ENCODE measurements at places on chromosomes 12 and 14. TPM values are rescaled to one million over a fixed set of nuclear protein-coding genes. Genes with fewer than 3 reads are reported as not detected.

Gene RERGL
- total RNA-seq, result not detected

DNA sequence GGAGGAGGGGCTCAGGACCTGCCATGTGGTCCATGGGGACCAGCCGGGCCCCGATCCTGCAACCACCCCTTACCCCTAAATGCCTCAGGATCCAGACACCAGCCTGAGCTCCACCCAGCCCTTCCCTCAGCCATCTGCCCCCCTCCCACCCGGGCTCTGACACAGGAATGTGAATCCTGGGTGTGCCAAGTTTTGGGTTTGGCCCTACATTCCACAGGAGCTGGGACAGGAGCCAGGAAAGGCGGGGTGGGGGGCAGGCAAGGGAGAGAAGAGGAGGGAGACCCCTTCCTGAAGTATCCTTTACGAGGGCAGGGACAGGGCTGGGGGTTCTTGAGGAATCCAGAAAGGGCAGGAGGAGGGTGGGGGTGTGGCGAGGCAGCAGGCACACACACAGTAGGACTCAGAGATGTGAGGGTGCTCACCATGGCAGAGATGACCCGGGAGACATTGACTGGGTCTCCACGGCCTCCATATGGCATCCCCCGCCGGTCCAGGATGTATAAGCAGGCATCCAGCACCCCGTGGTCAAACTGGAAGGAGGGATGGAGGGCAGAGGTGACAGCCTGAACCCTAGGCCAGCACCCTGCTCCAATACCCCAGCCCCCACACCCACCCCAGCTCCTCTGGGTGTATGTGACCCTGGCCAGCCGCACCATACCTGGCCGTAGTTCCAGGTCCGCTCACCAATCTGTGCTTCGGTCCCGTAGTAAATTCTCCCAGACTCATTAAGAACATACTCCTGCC lies 3.5 kb downstream of the TGM1 start:
- DNase-seq, result no peak

DNA sequence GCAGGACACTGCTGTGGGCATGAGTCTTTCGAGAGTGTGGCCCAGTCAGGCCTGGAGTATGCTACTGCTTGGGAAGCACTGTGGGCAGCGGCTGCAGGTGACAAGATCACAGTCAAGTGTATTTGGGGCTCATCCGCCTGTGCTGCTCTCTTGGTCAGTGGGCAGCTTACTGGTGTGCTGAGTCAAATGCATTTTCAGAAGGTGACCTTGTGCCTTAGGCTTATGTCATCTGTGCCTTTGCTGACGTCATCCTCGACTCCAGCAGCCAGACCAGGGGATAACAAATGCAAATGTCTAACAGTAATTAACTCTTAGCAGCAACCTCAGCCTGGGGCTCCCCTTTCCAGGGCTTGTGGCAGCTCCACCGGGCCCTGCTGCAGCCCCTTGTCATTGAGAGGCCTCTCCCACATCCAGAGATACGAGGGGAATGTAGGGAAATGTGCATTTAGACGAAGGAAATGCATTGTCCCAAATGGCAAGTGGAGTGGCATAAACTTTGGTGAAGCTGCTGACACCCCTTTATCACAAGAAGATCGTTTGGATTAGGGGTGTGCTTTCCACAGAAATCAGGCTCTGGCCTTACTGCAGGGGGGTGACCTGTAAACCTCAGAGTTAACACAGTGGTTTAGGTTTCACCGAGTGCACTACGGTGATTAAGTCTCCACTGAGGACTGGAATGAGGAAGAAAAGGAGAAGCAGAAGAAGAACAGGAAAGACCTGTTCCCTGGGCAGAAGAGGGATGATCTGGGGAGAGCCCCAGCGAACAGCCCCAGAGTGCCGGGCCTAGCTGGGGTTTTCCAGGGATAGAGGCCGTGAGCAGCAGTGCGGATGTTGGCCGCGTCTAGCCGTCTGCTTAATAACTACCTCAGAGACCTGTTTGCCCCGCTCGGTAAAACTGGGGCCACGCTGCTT lies 39.7 kb downstream of the PSMA6 start:
- no peak for DNase-seq

DNA sequence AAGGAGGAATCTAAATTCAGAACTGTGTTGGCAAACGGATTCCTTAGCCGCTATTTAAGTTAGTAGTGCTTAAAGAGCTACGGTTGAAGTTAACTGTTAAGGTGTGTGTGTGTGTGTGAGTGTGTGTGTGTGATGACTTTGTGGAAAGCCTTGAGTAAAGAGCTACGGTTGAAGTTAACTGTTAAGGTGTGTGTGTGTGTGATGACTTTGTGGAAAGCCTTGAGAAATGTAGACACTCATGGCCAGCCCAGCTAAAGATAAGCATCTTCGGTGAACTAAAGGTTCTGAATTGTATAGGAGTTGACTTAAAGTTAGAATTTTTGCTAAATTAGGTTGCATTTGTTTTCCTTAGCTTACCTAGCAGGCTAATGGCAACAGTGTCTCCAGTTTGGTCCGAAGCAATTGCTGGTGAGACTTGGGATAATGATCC lies 1.4 kb downstream of the KTN1 start:
- no peak for DNase-seq

GRCh38 chr12:14873440-14874185 lies 12.0 kb downstream of the MGP start:
- DNase-seq, result no peak

DNA sequence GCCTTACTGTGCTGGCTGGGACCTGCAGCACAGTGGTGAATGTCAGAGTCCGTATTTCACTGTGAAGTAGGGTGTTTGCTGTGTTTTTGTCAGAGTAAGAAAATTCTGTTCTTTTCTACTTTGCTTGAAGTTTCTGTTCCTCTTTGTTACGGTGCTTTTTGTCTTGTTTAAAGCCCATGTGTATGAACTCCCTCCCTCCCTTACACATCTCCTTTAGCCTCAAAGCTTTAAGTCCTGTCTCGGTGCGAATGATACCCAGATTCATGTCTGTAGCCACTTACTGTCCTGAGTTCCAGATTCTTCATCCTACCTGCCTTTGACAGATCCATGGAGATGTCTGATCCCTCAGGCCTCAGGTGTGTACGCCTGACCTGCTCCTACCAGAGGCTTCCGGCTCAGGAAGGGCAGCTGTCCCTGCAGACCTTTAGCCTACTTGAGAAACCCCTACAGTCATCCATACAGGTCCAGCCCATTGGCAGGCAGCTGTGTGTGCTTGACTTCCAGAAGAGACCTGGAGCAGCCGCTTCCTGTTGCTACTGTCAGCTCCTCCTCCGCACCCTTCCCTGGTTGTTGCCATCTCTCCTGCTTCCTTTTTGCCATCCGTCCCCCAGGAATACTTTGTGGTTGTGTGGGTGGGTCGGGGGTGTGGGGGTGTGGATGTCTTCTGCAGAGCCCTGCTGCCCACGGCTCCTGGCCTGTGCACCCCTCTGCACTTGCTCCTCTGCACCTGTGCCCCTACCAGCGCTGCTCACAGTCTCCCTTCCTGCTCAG lies 72.9 kb downstream of the DDX51 start:
- no peak for DNase-seq

DNA sequence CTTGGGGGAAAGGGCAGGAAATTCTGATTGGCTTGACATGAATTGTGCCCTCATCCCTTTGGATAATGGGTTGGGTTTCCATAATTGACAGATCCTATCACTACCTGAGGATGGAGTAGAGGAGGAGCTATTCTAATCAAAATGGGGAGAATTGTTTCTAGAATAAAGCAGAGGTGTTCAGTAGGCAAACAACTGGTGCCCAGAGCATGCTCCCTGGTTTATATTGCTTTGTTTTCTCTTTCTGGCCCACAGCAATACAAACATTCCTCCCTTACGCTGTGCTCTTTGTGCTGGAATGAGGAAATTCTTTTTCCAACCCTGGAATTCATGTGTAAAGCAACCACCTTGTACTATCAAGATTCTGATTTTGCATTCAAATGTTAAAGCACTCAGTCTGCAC lies 147.4 kb downstream of the RASSF9 start:
- no peak for DNase-seq

- DNase-seq, result no peak
Observed at GRCh38 chr12:7624478-7624877, 41.2 kb downstream of the APOBEC1 start.

DNA sequence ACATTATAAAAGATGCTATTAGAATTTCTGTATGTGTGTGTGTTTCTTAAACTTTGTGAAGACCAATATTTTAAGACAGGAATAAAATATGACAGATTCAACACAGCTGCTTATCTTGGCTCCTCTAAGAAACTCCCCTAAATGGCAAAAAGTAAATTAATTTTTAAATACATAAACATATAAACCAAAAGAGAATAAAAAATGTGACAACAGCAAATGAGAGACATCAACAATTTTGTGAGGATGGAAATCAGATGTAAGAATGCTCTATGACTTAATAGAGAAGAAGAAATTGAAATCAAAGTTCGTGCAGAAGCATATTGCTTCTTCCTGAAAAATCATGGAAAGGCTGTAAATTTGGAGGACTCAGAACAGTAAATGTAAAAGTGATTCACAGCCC lies 1083.8 kb downstream of the FLRT2 start:
- DNase-seq, result no peak

Gene GALNT16
- total RNA-seq, result 0.05 TPM

- DNase-seq, result no peak
Observed at GRCh38 chr12:52524898-52525591, 4.9 kb upstream of the KRT5 start.

DNA sequence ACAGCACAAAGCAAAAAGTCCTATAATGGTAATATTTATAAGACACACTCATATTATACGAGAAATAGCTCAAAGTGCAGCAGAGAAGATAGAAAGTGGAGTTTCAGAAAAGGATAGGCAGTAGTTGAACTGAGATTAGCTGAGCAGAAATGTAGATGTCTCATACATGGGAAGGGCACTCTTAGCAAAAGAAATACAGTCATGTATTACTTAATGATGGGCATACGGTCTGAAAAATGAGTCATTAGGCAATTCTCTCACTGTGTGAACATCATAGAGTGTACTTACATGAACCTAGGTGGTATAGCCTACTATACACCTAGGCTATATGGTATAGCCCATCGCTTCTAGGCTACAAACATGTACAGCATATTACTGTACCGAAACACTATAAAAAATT lies 671.3 kb downstream of the RPS29 start:
- no peak for DNase-seq

GRCh38 chr12:117645473-117645872 lies 284.0 kb upstream of the NOS1 start:
- DNase-seq, result no peak

GRCh38 chr14:75494896-75495295 lies 27.4 kb upstream of the BATF start:
- no peak for DNase-seq

DNA sequence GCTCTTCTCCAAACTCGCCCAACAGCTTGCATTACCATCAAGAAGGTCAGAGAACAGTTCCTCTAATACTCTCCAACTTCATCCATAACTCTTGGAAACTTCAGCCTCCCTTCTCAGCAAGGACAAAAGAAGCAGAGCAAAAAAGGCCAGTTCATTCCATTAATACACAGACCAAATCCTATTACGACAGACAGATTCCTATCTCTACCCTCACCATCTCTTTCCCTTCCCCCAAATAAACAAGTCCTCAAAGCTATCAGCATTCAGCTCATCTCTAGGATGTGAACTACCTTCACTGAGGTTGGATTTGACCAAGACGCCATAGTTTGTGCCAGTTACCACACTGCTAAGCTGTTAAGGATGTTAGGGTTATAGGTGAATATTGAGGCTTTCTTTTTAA lies 25.2 kb downstream of the SINHCAF start:
- no peak for DNase-seq

DNA sequence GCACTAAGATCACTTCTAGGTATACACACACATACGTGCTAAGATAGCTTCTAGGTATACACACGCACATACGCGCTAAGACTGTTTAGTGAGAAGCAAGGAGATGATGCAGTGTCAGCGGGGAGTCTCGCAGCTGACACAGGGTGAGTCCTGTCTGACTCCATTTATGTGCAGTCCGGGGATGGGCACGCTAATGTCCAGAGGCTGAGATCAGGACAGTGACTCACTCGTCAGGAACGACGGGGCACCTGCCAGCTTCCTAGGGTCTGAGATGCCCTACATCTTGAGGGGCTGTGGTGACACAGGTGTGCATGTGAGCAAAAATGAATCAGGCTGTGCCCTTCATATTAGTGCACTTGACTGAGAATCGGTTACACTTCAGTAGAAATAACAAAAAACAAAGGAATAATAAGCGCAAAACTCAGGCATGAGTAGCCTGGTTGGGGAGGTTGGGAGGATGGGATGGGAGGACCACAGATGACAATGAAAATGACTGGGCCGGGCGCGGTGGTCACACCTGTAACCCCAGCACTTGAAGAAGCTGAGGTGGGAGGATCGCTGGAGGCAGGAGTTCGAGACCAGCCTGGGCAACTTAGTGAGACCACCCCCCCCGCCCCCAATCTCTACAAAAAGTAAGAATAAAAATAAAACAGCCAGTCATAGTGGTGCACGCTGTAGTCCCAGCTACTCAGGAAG lies 29.1 kb upstream of the ULK1 start:
- no peak for DNase-seq

DNA sequence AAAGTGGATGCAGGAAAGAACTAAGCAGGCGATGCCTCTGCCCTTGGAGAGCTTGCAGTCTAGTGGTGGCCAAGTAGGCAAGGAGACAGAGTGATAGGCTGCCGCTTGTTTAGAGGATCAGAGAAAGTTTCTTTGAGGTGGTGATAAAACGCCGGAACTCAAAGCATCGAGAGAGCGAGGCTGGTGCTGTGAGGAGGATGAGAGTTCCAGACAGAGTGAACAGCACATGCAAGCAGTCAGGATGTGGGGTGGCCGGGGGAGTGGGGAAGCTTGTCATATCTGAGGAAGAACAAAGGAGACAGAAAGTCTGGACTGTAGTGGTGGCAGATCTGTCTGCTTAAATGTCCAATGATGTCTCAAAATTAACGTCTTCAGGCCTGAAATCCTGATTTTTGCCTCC lies 319.7 kb downstream of the SNAPC1 start:
- DNase-seq, result no peak

Gene LRP10
- total RNA-seq, result 76.9 TPM

GRCh38 chr12:18304609-18305008 lies 43.3 kb downstream of the PIK3C2G start:
- no peak for DNase-seq

DNA sequence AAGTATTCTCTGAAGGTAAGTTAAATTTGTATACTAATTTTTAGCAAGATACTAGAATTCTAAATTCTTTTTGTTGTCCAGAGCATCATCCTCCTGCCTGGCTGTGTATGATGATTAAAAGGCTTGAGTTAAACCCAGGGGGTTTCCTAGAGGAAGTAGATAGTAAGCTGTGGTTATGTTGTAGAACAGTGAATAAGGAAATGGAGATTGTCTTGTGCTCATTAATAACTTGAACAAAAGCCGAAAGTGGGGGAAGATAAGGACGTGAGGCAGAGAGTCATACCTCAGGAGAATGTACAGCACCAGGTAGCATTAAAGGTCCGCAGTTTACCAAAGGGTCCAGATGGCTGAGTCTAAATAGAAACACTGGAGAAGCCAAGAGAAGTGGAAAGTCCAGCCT lies 42.0 kb downstream of the CKB start:
- no peak for DNase-seq

- DNase-seq, result no peak
Observed at GRCh38 chr14:60294411-60295069, 45.5 kb downstream of the PPM1A start.

GRCh38 chr14:96906434-96906833 lies 109.3 kb downstream of the VRK1 start:
- DNase-seq, result no peak

Measured in T-helper 17 cell (primary cell).